ENCODE measurements at places on chromosomes 1 and 21. TPM values are rescaled to one million over a fixed set of nuclear protein-coding genes. Genes with fewer than 3 reads are reported as not detected.

PSRC1 gene
- total RNA-seq, result 8.1 TPM

AMY1C gene
- not detected for total RNA-seq

VAMP4 gene
- 12.3 TPM for total RNA-seq

ATP13A2 gene
- total RNA-seq, result 24.7 TPM

AMY1A gene
- total RNA-seq, result not detected

CRABP2 gene
- 17.1 TPM for total RNA-seq

TTC24 gene
- 0.58 TPM for total RNA-seq
